ENCODE measurements at places on chromosomes 1 and 21.

GRCh38 chr1:67171978-67172377 lies 5.7 kb downstream of the IL23R start:
- no peak for DNase-seq

DNA sequence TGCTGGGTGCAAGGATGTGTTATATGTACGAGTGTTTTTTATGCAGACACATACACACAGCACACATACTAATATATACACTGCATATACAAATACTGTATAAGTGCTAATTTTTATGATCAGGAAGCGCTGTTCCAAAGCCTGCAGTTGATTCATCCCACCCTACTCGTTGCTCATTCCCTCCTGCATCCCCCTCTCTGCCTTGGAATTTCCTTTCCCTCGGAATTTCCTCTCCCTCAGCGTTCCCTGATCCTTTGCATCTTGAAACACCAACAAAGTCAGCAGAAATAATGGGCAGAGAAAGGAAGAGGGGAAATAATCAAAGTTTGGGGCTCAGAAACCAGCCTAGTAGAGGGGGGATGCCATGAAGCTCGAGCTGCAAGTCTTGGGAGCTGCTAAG lies 98.9 kb downstream of the CSMD2 start:
- DNase-seq, result no peak

- no peak for DNase-seq
These were observed 4.0 kb upstream of the CAP1 start for GRCh38 chr1:40036574-40036973.

DNA sequence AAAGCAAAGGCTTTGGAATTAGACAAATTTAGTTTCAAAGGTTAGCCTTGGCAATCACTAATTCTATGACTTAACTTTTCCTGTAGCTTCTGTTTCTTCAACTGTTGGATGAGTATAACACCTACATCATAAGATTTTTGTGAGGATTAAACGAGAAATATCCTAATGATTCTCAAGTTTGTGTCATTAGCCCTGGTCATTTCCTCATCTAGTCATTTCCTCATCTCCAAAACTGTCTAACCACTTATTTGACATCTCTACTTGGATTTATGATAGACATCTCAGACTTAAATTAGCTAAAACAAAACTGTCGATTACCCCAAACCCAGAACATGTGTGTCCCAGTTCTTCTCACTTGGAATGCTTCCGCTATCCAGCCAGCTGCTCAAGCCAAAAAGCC lies 80.2 kb upstream of the CHODL start:
- DNase-seq, result no peak

DNA sequence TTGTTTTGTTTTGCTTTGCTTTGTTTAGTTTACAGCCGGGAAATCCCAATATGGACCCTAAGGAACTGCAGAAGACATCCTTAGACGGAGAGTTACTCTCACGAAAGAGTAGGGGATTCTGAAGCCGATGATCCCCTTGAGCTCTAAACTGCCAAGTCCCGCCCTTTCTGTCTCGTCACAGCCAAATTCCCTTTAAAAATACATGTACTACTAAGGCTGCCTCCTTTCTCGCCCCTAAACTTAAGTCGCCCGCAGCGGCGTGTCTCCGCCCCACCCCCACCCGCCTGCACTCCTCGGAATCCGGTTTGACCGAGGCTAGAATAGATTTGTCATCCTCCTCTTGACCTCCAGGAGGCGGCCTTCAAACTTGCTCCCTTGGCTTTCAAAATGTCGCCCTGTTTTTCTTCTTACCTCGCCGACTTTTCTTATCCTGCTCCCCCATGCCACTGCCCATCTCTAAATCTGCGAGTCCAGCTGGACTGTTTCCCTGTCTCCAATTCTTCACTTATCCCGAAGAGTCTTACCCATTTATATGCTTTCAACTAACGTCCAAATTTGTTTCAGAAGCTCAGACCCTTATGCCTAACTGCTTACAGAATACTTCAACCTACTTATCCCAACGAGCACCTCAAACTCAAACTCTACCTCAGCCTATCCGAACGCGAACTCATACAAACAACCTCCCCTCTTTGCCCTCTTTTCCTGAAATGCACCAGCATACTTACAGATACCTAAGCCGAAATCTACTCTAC lies 10.9 kb upstream of the BOLA1 start:
- DNase-seq, result peak; percentile 38

DNA sequence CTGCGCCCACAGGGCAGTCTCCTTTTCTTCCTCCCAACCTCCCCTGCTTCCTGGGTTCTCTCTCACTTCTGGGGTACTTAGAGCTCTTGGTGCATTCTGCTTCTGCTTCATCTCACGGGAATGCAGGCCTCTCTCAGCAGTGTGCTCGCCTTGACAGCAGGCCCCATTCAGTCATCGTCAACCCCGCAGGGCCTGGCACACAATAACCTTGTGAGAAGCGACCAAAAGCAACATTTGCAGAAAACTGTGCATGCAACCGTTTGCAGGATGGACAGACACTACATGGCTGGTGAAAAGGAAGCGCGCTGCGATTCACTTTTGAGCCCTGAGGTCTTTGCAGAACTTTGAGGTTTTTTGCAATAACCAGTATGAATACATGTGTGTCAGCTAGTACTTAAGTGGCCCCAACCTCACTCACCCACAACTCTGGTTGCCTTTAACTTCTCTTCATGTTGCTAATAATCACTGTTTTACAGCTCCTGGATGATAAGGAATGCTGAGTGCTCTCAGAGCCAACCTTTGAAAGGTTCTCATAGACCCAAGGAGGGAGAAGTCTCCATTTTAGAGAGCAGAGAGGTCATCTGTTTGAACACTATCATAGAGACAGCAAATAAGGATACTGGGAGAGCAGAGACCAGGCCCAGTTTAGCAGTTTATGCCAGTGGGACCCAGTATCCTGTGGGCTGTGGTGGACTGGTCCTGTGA lies 2.5 kb upstream of the CD160 start:
- DNase-seq, result no peak

GRCh38 chr21:36325373-36326010 lies 5.5 kb downstream of the MORC3 start:
- DNase-seq, result no peak

Measured in activated naive CD8-positive, alpha-beta T cell treated with anti-CD3 and anti-CD28 coated beads, Interleukin-2, amount 50 U/mL, for 16 hours (primary cell).